NCI-H524 (cell line): ENCODE measurements at places on chromosomes 5 and 9.

DNA sequence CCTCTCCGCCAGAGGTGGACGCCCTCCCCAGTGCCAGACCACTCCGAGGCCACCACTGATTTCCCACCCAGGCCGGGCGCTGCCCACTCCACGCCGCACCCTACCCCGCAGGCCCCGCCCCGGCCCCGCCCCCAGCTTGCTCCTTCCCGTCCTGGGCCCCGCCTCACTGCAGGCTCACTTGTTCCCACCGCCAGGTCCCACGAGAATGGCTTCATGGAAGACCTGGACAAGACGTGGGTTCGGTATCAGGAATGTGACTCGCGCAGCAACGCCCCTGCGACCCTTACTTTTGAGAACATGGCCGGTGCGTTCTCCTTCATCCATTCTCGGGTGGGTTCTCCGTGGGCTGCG lies 6.5 kb downstream of the LRRC26 start:
- no peak for DNase-seq

- no peak for DNase-seq
Observed at GRCh38 chr9:7103771-7104170, 346.0 kb downstream of the KDM4C start.

- no peak for DNase-seq
Observed at GRCh38 chr9:89436963-89437625, 60.8 kb downstream of the SEMA4D start.

DNA sequence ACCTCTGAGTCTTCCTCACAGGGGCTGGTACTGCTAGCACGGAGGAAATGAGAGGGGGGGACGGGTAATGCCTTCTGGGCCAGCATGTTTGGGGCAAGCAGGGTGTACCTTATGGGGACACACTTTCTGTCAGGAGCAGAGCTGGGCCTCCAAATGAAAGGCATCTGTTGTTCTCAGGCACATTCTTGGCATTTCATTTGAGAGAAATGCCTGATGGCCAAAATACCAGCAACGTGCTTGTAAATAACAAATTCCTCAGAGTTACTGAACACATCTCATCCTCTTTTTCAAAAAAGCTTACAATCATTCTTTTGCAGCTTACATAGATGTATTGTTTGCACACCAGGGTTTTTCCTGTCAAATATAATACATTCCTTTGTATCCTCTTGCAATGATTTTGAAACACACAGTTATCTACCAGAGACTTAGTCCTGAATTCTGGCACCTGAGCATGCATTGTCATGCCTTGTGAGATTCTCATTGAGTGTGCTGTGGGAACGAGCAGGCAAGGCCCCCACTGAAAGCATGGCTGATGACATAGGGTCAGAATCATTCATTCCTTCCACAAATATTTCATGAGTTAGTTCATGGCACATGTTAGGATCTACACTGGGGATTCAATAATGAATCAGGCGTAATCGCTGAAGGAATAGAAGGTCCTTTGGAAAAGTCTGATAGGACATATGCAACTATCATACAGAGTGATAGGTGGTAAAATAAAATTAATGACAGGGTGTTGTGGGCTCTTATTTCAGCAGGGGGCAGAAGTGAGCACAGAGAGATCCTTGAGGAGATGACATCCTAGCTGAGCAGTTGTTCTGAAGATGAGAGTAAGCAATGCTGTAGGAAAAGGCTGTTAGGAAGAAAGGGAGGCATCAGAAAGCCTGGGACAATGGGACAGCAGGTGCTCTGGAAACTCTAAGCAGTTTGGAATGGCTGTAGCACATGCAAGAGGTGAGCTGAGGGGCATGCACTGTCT lies 260.9 kb upstream of the TUT7 start:
- peak; percentile 6 for DNase-seq

- no peak for DNase-seq
Observed at GRCh38 chr5:179906795-179907555, 722 bp downstream of the TBC1D9B start.

DNA sequence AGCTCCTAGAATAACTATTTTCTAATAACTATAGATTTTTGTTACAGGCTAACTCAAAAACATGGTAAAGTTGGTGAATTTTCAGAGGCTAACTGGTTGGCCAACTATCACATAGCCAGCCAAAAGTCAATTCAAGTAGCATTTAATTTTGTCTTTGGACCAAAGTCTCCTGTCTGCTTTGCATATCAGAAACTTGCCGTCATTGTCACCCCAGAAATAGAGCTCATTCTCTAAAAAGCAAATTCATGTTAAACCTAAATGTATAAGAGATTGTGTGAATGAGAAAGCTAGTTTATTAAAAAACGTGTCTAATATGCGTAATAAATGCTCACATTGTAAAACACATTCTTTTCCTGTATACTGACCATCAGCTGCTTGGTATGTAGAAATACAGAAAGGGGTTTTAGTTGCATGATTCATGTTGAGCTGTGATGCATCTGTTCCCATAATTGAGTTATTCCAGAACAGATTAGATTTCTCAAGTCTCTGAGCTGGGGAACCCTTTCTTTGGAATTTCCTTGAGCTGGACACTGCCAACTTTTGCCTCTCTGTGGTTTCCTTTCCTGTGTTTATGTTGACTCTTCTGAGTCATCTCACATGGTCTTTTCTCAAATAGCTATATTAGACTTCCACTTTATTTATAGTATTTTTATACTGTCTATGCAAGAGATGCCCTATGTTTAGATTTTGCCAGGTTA lies 7.3 kb downstream of the SRFBP1 start:
- DNase-seq: peak; percentile 9

- DNase-seq: no peak
Observed at GRCh38 chr5:14450018-14450524, 131.5 kb upstream of the OTULINL start.

DNA sequence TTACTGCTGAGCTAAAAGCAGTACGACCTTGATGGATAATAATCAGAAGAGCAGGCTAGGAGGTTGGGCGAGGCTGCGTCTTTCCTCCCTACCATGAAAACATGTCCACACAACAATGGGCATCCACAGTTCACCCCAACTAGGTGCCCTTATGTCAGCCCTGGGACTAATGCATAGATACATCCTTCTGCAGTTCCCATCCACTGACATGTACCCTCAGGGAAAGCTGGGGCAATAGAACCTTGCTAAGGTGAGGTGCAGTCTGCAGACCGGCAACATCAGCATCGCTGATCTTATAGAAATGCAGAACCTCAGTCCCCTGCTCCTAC lies 697 bp upstream of the PRUNE2 start:
- DNase-seq: no peak

- no peak for DNase-seq
Observed at GRCh38 chr9:89185980-89186379, 7.4 kb upstream of the SHC3 start.

- no peak for DNase-seq
Observed at GRCh38 chr9:89006267-89006666, 15.0 kb downstream of the S1PR3 start.
